ENCODE measurements at places on chromosomes 3 and 15.

DNA sequence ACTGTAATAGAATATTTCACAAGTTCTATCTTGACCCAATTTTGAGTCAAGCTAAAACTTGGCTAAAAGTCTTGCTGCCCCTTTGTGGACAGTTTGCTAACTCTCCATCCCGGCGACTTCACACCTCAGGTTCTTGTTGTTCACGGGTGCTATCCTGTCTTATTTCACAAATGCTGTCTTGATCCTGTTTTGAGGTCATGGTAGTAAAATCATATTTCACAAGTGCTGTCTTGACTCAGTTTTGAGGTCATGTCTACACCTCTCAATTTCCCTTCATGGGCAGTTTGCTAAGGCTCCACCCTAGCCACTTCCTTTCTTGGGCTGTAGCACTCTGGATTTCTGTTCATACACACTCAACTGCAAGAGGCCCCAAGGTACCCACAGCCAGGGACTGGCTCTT is 45.0 kb upstream of the GK5 start:
- no peak for DNase-seq

- DNase-seq = no peak
Measured at GRCh38 chr15:73628976-73629797, 4.0 kb downstream of the NPTN start.

DNA sequence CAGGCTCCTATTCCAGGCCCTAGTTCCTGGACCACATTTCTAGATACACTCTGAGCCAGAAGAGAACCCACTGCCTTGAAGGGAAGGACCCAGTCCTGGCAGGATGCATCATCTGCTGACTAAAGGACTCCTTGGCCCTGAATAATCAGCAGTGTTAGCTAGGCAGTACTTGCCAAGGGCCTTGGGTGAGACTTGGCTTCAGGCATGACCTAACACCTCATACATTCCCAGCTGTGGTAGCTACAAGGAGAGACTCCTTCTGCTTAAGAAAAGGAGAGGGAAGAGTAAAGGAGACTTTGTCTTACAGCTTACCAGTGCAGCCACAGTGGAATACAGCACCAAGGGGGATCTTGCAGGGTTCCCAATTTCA is 26.4 kb downstream of the PEAK1 start:
- DNase-seq = no peak

DNA sequence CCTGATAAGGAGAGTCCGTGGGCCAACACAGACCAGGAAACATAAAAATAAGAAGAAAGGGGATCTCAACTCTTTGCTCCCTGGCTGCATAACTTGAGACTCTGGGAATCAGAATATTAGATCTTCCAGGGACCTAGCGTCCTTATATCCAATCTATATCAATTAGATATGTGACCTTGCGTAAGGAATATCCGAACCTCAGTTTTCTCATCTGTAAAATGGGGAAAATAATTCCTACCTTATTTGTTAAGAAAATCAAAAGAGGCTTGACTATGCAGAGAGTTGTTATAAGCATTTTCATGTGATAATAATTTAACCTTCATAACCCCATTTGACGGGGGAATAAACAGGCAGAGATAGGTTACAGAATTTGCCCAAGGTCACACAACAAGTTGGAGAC is 7.1 kb upstream of the LIPC start:
- no peak for DNase-seq

GRCh38 chr3:126713199-126713598 is 9.2 kb downstream of the CHCHD6 start:
- no peak for DNase-seq

DNA sequence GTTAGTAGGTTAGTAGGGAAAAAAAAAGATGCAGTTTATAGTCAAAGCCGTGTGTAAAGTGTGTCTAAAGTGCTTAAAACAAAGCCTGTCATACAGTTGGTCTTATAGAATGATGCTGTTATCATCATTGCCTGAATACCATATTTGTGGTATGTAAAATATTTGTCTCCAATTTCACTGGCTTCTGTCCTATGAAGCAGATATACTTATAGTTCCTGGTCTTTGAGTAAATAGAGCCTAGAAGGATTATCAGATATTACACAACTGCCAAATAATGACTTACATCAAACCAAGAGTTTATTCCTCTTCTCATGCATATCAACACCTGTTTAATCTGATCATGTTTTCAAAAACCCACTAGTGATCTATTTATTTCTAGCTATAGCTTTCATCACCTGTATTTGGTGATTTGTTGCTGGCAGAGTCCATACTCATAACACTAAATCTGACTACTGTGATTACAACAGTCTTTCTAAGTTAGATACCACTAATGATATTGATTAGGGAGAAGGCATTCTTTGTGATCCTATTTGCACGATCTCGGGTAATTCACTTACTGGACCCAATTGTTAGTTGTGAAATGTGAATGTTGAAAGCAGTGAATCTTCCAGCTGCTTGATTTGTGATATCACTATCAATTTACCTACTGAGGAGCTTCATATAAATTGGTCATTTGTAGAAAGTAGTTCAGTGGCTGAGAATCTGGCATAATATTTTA is 413.7 kb downstream of the LPP start:
- no peak for DNase-seq

- no peak for DNase-seq
Measured at GRCh38 chr3:57983734-57984518, 24.3 kb upstream of the FLNB start.

- DNase-seq = no peak
Measured at GRCh38 chr3:66303491-66303901, 82.7 kb downstream of the SLC25A26 start.

DNA sequence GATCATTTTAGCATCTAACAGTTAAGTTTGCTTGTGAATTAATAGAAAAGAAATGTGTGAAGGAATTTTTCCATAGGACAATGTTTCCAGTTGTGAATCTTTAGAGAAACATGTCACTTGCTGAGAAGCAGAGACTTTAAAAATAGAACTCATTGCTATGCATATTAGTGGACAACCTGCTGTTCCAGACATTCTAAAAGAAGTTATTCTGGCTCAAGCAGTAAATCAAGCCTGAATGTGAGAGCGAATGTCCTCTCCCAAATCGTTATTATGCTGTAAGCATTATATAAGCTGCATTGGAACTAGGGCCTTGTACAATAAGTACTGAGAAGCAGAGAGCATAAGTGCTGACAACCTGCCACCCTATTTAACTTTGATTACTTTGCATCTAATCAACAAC is 990.9 kb downstream of the PLOD2 start:
- DNase-seq = no peak

GRCh38 chr3:128415773-128416577 is 50.7 kb downstream of the DNAJB8 start:
- no peak for DNase-seq

- DNase-seq = no peak
Measured at GRCh38 chr3:184602372-184603150, 41.0 kb downstream of the EPHB3 start.

GRCh38 chr15:42088801-42089640 is 5.3 kb downstream of the PLA2G4D start:
- DNase-seq = no peak

DNA sequence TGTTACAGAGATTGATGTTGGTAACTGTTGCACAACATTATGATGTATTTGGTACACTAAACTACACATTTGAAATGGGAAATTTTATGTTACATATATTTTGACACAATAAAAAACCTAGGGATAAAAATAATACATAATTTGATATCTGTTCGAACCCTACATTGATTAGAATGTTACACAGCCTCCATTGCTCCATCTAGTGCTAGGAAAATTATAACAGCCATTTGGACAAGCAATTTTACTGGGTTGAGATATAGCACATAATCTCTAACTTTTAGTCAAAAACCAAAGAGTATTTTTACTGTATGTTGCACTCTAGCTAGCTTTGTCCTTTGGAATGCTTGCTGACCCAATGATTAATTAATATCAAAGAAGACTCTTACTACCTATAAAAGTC is 108.1 kb downstream of the LSAMP start:
- DNase-seq = no peak

- DNase-seq = no peak
Measured at GRCh38 chr3:45887759-45888511, 1.6 kb downstream of the CCR9 start.

DNA sequence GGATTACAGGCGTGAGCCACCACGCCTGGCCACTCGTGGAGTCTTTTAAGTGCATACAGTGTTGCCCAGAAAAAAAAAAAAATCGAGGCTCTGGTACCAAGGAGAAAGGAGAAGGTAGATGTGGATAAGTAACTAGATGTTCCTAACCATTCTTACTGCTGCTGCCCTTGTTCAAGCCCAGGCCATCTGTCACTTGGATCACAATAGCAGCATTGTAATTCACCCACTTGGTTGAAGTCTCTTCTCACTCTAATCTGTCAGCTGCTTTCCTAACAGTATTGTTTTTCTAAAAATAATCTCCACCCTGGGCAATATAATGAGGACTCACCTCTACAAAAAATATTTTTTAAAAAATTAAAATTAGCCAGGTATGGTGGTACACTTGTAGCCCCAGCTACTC is 58.0 kb upstream of the CRTC3 start:
- no peak for DNase-seq

DNA sequence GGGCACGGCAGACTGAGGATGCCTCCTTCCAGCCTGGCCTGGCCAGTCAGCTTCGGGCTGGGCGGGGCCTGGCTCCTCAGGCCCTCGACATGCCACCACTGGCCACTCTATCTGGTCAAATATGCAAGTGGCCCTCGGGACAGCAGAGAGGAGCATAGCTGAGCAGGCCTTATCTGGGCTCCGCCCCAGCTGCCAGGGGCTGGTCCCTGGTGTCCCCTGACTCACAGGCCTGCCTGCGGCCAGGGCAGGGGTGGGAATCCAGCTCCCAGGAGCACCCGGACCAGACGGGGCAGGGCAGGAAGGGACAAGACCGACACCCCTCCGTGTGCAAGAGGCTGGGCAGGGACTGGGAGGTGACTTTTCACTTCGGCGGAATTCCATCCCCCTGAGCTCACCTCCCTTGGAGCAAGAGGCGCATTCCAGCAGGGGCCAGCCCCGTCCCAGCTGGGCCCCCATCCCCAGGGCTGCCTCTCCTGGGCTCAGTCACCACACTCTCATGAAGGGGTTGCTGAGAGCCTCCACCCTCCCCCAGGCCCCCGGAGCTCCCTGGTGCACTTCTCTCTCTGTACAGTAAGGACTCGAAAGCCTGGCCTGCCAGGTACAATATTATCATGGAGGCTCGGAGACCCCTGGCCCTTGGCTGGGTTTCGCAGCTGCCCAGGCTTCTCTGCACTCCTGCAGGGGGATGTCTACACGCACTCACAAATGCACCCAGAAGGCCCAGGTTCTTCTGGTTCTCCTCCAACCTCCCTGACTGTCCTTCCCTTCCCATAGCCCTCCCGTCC is 29.5 kb downstream of the WNT7A start:
- DNase-seq = no peak

DNA sequence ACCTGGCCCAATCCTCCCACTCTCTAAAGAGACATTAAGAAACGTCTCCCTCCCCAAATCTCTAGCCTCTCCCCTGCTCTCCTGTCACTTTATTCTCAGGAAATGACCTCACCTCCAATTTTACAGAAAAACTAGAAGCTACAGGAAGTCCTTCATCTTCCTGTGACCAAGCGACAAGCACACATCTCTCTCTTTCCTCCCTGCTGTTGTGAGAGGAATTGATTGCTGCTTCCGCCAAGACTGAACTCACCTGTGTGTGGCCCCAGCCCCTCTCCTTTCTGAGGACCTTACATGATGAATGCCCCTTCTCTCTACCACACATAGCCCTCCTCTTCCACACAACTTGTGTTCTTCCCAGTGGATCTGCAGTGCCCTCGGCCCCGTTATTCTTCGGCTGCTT is 18.2 kb downstream of the DNAJB8 start:
- no peak for DNase-seq

Measured in SK-N-MC (cell line).